ENCODE measurements at places on chromosomes 11 and 22.

GRCh38 chr22:45600790-45601730 lies 70.6 kb upstream of the ATXN10 start:
- DNase-seq, result no peak

GRCh38 chr11:104653407-104653806 lies 244.9 kb downstream of the CASP12 start:
- DNase-seq, result no peak

DNA sequence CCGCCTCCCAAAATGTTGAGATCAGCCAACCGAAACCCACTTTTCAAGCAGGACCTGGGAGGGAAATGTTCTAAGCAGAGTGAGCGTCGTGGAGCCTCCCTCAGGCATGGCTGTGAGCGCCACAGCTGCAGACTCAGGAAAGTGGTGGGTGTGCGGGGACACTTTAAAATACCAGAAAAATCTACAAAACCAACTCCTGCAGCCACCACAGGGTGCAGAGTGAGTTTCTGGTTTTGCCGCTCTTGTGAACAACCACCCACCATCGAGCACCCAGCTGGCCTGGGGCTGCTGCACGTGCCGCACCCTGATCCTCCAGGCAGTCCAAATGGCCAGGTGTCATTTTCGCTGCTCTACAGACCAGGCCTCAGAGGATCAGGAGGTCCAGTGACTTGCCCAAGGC lies 46.9 kb downstream of the CELSR1 start:
- no peak for DNase-seq

GRCh38 chr11:114340311-114341131 lies 44.3 kb downstream of the NNMT start:
- DNase-seq, result peak; percentile 74

DNA sequence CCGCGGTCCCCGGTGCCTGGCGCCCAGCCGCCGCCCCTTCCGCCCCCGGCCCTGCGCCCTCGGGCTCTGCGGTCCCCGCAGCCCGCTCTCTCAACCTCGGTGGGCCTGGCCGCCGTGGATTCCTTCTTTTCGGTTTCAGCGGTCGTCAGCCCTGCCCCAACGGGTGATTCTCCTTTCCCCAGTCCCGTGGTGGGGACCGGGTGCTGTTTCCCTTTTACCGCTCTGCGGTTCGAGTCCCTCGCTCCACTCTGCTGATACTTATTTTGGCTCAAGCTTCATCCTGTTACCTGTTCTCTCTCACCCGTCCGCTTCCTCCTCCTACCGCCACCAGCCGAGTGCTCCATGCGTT lies 494 bp downstream of the ZDHHC5 start:
- no peak for DNase-seq

- no peak for DNase-seq
Observed at GRCh38 chr11:113251281-113251680, 63.1 kb upstream of the TTC12 start.

GRCh38 chr22:50704510-50705218 lies 32.0 kb downstream of the SHANK3 start:
- DNase-seq, result no peak

DNA sequence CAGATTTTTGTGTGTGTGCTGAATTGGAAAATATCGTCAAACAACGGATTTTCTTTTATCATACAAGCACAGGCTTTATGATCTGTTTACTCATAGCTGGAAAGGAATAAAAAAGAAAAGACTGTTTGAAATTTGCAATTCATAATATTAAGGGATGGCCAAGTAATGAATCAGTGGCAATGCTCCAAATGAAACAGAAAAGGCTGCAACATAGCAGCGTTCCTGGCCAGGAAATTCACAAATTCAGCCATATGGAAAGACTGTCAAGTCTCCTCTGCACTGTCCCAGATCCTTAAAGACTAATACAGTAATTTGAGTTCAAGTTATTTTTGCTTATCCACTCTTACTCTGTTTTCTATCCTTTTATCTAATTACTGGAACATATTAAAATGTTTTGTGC lies 98.2 kb downstream of the MSANTD4 start:
- DNase-seq, result no peak

DNA sequence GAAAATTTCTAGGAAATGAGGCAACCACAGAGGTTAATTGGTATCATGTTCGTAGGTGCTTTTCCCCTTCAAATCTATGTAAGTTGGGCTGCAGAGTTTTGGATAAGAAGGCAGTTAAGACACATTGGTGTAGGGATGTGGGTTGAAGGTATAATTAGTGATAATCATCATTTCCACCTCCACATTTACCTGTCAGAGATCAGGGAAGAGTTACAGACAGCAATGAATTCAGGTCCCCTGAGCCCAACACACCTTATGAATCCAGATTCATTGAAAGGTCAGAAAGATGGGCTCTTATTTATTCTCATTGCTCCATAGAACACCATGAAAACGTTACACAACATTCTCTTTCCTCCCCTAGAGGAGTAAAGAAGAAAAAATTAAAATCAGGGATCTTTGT lies 308.7 kb downstream of the C11orf87 start:
- DNase-seq, result no peak

DNA sequence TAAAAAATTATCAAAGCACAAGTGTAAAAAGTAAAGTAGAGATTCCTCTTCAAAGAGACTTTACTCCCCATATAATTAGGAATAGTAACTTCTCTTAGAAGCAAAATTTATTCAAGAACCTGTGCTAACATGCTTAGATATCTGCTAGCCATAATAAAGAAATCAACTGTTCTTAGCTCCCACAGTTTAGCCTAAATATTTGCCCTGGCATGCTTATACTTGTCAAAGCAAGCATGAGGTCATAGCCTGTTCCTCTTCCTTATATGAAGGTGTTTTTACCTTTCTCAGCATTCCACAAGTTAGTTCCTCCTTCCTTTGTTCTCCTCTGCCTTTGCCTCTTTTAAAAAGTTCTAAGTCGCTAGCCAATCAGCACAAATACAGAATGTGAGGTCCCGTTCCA lies 30.3 kb downstream of the RIC3 start:
- DNase-seq, result no peak

DNA sequence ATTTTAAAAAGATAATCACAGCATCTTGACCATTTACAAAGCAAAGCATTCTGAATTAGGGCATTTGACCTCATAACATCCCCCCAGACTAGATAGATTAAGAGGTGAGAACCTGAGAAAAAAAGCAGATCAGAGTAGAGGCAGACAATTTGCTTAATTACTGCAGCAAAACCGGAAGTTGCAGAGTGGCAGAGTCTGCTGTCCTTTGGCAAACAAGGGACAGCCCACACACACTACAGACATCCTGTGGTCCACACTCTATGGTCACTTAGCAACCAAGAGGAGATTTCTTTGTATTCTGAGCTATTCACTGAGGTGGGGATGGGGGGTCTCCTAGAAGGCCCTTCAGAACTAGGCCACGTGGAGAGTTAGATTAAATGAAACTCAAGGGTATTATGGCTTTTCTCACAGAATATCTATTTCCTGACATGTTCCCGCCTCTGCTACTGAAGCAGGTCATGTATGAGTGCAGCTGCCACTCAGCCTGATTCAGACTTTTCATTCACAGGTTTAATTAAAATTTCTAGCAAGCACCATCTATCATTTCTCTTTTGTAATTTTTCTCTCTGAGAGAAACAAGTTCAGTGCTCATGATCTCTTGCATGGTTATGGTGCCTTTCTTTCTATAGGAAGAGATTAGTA lies 48.5 kb downstream of the SVIP start:
- DNase-seq, result no peak

DNA sequence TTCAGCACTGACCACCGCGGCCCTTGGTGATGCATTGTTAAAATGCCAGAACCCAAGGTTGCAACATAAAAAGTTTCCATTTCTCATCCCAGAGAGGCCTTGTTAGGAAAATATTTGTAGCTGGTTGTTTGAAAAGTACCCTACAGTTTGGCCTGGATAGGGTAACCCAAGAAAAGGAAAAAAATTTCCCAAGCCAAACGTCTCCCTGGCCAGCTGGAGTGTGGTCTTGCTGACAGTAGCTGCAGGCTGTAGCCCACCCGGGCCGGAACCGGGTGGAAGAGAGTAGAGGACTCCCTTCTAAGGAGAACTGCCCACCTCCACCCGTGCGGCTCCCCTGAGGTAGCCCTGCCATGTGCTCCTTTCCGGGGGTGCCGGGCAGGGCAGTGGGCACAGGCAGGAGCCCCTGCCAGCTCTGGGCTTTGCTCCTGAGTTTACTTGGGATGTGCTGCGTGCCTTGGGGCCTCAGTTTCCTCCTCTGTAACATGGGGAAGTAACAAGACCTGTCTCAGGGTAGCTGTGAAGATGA lies 38.5 kb downstream of the IGHMBP2 start:
- DNase-seq, result no peak

DNA sequence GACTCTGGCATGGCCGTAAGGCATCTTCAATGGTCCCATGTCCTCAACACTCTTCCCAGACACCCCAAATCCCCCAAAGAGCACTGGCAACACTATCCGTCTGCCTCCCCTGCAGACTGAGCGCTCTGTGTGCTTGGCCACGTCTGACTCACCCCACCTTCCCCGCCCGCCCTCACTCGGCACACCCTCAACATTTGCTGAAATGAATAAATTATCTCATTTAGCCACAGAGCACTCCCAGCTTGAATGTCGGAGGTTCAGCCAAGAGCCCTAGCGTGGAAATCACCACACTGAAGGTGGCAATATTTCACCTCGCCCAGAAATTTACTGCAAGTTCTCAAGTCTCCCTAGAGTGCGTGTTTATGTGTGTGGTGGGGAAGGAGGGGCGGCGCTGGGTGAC lies 46.6 kb upstream of the TCF20 start:
- DNase-seq, result no peak

GRCh38 chr11:85813721-85814120 lies 2.8 kb upstream of the SYTL2 start:
- no peak for DNase-seq

DNA sequence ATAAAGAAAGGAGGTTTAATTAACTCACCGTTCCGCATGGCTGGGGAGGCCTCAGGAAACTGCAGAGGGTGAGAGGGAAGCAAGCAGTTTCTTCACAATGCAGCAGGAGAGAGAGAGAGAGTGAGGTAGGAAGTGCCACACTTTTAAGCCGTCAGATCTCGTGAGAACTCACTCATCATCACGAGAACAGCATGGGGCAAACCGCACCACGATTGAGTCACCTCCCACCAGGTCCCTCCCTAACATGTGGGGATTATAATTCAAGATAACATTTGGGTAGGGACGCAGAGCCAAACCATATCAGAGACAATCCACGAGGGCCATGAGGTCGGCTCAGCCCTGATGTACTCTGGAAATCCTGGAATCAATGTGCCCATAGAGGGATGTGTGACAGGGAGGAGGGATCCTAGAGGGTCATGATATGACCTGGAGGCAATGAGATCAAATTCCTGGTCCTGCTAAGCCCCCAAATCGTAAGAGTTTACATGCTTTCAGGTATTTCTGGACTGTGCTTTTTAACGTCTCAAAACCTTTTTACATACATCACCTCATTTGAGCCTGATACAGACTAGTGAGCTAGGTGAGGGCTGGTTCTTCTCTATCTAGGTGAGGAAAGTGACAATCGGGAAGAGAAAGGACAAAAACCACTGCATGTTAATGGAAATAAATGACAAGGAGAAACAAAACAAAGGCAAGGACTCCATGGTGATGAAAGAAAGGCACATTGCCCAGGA lies 19.5 kb upstream of the RASSF10 start:
- no peak for DNase-seq

GRCh38 chr11:64511966-64512365 lies 79.1 kb upstream of the SLC22A12 start:
- no peak for DNase-seq

Measured in NCI-H524 (cell line).